ENCODE measurements at places on chromosomes 1 and 21.

- no peak for DNase-seq
Observed at GRCh38 chr1:71651214-71651613, 570.4 kb upstream of the ZRANB2 start.

DNA sequence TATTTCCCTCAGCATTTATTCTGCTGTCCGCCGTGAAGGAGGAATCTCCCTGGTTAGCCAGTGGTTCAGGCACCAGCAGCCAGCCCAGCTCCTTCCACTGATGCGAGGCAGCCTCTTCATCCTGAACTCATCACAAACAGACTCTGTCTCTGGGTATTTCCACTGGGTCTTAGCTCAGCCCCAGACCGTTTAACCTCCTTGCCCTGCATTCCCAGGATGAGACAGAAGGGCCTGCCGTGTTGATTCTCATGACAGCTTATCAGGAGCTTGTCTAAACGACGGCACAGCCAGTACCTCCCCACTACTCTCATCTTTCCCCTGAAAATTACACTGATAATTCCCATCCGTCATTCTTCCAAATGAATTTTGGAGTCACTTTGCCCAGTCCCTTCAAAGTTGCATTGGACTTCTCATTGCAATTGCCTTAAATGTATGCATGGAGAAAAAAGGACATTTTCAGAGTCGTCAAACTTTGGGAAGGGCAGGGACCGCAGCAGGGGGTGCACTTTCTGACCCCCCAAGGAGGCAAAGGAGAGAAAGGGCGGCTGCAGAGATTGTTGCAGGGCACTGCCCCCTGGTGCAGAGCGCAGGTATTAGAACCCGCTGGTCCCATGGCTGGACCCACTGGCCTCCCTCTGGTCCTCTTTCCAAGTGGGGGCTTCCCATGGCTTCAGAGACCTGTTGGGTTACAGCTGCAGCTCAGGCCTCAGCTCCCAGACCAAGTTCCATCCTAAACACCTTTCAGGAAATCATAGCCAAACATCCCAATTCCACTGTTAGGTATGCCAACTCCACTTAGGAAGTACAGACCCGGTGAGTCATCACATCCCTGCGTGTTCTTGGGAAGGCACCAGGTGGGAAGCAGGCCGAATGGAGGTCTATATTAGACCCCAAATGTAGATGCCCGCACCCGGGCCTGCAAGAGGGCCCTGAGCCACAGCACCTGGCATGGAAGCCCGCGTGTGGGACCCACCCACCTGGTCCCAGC is 3.7 kb upstream of the MEGF6 start:
- peak; percentile 68 for DNase-seq

DNA sequence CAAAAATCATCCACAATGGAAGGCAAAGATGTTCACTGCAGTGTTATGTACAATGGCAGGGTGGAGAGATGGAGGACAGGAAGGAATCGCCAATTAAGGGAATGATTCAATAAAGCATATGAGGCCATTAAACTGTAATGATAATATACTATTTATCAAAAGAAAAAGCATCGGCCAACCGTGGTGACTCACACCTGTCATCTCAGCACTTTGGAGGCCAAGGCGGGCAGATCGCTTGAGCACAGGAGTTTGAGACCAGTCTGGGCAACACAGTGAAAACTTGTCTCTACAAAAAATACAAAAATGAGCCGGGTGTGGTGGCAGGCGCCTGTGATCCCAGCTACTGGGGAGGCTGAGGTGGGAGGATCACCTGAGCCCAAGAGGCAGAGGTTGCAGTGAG is 89.1 kb downstream of the SSBP3 start:
- no peak for DNase-seq

DNA sequence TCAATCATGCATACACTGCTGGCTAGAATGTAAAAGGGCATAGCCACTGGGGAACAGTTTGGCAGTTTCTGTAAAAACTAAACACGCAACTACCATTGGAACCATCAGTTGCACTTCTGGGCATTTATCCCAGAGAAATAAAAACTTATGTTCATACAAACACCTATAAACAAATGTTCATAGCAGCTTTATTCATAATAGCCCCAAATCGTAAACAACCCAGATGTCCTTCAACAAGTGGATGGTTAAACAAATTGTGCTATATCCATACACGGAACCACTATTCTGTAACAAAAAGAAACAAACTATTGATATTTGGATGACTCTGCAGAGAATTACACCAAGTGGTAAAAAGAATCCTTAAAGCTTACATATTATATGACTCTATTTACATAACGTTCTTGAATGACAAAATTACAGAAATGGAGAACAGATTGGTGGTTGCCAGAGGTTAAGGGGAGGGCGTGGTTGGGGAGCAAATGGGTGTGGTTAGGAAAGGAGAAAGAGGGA is 22.8 kb downstream of the LACTBL1 start:
- DNase-seq, result no peak

DNA sequence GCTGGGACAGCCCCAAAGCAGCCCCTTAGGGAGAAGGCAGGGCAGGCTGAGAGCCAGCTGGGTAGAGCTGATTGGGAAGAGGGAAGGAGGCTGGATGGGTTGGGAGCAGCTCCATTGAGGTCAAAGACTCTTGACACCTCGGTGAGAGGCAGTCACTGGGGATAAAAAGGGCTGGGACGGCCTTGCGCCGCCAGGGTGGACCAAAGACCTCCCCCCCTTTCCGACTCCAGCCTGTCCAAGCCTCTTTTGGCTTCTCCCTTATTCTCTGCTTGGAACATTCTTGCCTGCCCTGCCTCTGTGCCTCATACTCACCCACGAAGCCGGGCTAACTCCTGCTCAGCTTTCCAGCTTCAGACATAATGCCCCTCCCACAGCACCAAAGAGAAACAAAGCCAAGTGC is 51.1 kb downstream of the LRRC38 start:
- no peak for DNase-seq

- no peak for DNase-seq
Observed at GRCh38 chr1:200206761-200207160, 179.3 kb downstream of the NR5A2 start.

- DNase-seq, result no peak
Observed at GRCh38 chr1:183330335-183330734, 87.8 kb downstream of the NMNAT2 start.

DNA sequence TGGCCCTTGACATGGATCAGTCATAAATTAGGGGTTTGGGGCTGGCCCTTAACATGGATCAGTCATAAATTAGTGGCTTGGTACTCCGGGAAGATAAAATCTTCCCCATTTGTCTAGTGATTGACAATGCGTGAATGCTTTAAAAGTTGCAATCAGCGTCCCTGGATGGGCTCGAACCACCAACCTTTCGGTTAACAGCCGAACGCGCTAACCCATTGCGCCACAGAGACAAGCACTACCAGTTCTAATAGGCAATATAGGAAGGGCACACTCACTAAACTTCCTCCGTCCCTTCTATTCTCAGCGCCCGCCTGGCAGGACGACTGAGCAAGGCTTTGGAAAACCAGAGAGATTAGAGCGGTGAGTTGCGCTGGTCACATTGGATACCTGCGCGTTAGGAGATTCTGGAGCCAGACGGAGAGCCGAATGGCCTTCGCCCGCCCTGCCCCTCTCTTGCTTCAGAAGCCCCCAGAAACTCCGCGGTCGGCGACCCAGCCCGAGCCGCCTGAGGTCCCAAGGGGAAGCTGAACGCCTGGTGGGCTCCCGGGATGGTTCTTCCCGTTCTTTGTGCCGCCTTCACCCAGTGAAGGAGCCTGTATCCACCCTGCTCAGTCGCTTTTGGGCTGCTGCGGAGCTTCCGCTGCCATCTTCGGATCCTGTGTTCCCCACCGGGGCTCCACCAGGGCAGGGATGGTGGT is 235.9 kb downstream of the FAM72C start:
- DNase-seq, result no peak

DNA sequence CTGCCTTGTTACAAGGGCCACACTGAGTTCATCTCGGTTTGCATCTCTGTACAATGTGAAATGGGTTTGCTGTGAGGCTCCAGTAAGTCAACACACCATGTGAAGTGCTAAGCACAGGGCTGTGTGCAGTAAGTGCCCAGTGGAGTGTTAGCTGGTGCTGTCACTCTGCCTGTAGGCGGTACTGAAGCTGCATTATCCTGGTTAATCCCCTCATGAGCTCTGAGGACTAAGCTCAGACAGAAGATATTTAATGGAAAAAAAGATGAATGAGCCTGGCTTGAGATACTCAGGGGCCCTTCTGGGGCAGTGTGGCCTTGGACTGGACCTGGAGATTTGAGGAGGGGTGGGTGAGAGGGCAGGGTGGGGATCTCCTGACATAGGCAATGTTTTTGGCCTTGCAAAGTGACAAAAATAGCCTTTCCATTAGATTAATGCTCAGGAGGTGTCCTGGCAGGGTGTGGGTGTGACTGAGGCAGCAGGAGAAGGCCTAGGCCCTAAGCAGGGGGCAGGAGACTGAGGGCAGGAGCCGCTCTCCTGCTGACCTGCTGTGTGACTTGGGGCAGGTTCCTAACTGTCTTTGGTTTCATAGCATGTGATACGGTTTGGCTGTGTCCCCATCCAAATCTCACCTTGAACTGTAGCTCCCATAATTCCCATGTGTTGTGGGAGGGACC is 570.5 kb downstream of the PTPRU start:
- DNase-seq, result no peak

- DNase-seq, result no peak
Observed at GRCh38 chr1:84370831-84371394, 27.4 kb upstream of the DNASE2B start.

GRCh38 chr1:28143496-28144202 is 32.8 kb downstream of the PTAFR start:
- DNase-seq, result no peak

DNA sequence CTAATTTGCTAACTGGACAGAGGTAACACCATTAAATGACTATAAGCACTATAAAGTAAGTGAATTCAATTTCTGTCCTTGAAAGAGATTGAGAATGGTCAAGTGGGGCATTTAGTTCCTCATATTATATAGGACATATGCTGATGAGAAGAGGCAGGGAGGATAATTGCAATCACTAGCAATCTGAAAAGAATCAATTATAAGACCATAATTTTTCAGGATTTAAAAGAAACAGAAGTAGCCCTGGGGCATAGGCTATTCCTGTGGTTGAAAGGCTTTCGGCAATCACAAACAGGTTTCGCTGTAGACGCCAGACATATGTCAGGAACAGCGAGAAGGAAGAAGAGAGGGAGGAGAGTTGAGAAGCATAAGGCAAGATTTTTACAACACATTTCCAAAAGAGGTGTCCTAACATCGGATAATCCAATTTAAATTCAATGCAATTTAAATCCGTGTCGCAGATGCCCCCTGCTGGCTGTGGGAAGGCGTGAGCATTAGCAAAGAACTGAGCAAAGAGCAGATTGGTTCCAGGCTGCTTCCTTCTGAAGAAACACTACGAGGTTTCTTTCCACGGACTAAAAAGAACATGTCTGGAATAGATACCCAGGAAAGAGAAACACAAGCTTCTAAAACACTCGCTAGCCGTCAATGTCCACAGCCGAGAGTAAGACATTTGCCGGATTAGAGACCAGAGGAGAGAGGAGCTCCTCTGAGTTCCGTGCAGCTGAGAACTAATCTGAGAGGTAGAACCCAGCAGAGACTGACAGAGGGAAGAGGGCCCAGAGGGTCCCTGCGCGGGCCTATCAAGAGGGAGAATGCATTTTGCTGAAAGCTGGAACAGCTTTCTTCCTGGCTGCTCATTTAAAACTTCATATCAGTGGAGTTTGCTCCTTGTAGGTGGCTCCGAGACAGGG is 27.9 kb downstream of the RGS5 start:
- peak; percentile 21 for DNase-seq

DNA sequence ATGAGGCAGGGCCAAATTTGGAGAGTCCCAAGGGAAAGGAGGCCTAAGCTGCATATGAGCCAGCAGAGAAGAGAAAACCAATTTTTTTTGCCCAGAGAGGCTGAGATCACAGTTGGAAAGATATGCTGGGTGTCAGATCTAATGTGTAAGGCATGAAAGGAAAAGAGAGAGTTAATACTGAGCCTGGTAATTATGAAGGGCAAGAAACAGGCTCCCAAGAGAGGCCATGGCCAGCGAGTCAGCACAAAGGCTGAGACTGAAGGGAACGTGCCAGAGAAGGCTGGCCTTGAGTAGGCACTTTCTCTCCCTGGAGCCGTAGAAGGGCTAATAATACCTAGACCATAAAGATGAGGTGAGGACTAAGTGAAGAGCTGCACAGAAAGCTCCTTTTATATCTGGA is 31.8 kb upstream of the BEND5 start:
- DNase-seq, result no peak

DNA sequence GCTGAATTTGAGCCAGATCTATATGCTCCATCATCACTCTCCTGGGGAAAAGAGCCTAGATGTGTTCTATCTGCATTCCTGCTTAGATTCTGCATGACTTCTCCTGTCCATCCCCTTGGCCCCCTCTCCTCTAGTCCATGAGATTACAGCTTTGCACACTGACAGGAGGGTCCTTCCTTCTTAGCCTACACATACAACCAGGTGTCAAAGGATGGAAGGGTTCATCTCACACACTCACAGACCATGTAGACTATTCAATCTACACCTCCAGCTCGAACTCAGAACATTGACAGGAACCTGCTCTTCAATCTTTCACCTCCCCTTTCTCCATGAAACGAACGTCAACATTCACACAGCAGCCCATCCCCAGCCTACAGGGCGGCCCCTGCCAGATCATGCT is 13.8 kb downstream of the C1orf116 start:
- DNase-seq, result no peak

DNA sequence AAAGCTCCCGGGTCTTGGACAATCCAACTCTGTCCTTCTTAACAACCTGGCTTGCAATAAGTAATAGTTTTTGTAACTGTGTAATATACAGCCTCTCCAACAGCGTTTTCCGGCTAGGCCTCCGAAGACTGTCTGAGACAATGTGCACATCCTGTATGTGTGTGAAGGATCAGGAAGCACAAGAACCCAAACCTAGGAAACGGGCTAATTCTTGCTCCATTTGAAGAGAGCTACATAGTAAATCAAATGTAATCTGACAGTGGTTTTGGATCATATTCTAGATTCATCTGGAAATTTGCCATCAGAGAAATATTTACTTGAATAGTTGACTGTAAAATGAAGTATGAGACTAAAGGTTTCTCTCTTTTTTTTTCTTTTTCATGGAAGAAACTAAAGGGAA is 1.2 kb downstream of the GPR52 start:
- DNase-seq, result no peak

DNA sequence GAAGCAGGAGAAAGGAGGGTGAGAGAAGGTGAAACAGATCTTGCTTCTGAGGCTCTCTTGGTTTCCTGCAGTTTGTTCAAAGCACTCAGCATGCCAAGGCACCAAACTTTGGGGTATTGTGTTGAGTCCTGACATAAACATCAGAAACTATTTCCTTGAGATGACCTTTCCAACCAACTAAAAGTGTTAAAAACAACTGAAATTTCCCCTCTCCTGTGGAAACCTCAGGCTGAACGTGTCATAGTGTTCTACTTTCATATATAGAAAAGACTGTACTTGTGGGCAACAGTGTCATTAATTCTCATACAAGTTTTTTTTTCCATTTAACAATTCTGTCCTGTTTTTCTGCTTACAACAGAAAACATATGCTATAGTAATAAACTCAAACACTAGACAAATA is 6.3 kb upstream of the LYST start:
- DNase-seq, result no peak

GRCh38 chr1:173503391-173503790 is 26.3 kb downstream of the PRDX6 start:
- no peak for DNase-seq
